Dorsolateral prefrontal cortex (tissue), 122 donors: ENCODE measurements at places on chromosomes 7 and 10.

DNA sequence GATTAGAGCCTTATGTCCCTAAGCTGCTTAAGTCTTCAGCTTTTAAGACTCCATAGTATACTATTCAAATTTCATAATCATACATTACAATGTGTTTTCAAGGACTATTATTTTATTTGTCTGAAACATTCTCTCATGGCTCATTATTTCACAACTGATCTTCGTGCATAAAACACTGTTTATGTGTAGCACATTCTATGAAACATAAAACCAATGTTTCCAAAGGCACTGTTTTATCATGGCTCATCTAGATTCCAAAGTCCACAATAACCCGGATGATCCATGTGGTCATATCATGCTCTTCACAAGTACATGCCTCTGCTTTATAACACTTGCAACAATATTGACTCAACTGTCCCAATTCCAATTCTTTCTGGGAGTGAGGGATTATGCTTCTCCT, 806.1 kb downstream of the TNS3 start:
- no peak for DNase-seq

GRCh38 chr7:158512869-158513268, 74.8 kb downstream of the PTPRN2 start:
- DNase-seq = no peak

GRCh38 chr7:65798111-65799075, 74.5 kb upstream of the VKORC1L1 start:
- no peak for DNase-seq

DNA sequence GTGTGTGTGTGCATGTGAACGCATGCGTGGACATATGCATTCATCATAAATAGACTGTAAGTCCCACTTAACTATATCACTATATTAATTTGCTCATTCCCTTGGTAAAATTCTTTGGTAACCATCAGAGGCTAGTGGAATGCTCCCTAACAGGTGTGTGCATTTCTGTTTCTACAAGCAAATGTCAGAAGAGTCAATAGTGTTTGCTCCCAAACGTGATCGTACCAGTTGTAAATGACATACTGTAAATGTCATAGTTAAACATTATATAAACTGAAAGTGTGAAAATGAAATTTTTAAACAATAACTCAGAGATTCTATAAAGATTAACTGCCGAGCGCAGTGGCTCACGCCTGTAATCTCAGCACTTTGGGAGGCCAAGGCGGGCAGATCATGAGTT, 94.6 kb downstream of the ANLN start:
- no peak for DNase-seq

DNA sequence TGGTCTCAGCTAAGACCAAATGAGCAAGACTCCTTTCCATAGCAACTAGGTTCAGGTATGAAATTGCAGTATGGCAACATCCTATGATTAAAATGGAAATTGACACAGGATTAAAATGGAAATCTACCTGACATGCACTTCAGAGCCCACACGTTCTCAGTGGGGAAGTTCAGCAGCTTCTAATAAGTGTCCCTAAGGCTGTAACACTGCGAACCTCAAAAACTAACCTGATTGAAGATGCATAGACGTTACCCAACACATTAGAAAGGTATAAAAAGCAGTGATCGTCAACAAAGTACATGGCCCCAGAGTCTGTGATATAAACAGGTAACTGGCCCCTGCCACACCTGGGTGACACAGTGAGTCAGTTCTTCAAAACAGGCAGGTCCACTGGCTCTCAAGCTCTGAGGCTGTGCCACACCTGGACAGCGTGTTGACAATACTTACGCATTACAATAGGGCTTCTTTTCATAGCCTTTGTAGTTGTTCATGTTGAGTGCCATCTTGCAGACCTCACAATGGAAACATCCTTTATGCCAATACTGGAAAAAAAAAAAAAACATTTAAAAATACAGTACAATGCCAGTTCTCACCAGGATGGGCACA, 274.9 kb upstream of the NEBL start:
- no peak for DNase-seq
